GM23248 (cell line): ENCODE measurements at places on chromosomes 6 and 20.

- no peaks in the 10 kb centered on the region for H3K36me3 ChIP-seq
- H3K4me1 ChIP-seq, result 0 out of 2 replicates have a peak, but pooled peaks cover 4% of the 10 kb centered on the region
- no peak overlapping the region for H3K27ac ChIP-seq
Measured at GRCh38 chr20:59576216-59576953, 28.0 kb upstream of the PHACTR3 start.

DNA sequence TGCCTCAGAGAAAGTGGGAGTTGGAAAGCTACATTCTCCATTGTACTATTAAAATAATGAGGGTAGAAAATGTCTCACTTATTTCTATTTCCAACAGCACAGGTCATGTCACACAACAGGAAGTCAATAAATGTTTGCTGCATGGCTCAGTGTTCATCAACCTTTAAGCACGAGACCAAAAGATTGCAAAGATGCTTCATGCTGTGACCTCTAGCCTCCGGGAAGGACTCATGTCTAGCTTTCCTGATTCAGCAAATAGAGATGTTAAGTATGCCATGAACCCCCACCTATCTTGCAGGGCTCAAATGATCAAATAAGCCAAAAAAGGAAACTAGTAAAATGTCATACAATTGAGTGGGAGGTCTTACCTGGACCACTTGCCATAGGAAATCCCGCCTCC, 57.4 kb downstream of the NCOA6 start:
- 0 out of 2 replicates have a peak overlapping the region, but pooled peaks have one; percentile 11 for H3K4me3 ChIP-seq
- H3K27me3 ChIP-seq, result no peaks in the 10 kb centered on the region
- peaks cover 37% of the 10 kb centered on the region for H3K4me1 ChIP-seq
- peak; percentile 83 for DNase-seq
- peaks cover 17% of the 10 kb centered on the region for H3K36me3 ChIP-seq

- H3K27ac ChIP-seq, result no peak overlapping the region
- no peaks in the 10 kb centered on the region for H3K36me3 ChIP-seq
- no peaks in the 10 kb centered on the region for H3K27me3 ChIP-seq
- peaks cover 5% of the 10 kb centered on the region; the same call in 1 of the 2 replicates for H3K4me1 ChIP-seq
Measured at GRCh38 chr6:155472886-155473285, 17.2 kb upstream of the NOX3 start.

- DNase-seq, result no peak
- H3K36me3 ChIP-seq, result no peaks in the 10 kb centered on the region
- H3K27me3 ChIP-seq, result no peaks in the 10 kb centered on the region
- H3K4me1 ChIP-seq, result peaks cover 19% of the 10 kb centered on the region
Measured at GRCh38 chr6:3403238-3404173, 53.3 kb downstream of the SLC22A23 start.

DNA sequence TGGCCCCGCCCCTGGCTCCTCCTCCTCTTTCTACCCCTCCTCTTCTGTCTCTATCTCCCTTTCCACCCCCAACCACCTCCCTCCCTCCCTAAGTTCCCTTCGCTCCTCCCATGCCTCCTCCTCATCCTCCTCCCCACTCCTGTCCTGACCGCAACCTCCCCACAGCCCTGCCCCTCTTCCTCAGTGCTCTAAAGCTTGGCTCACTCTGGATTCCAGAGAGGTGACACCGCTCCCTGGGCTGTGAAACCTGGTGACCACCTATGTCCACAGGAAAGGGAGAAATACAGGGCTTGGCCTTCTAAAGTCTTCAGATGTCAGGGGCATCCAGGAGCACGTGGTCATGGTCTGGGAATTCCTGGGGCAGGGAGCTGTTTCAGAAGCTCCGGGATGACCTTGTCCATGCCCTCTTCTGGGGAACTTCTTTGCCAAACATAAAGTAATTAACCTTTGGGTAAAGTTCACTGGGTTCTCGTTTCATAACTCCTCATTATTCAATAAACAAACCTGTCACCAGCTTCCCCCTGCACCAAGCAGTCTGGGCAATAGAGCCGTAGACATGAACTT, 345 bp upstream of the CST5 start:
- H3K27me3 ChIP-seq, result no peaks in the 10 kb centered on the region
- no peak for DNase-seq
- no peak overlapping the region for H3K4me3 ChIP-seq
- H3K4me1 ChIP-seq, result no peaks in the 10 kb centered on the region

GRCh38 chr20:35610833-35611427, 4.7 kb upstream of the SPAG4 start:
- DNase-seq, result no peak
- no peaks in the 10 kb centered on the region for H3K4me1 ChIP-seq
- H3K27me3 ChIP-seq, result no peaks in the 10 kb centered on the region
- H3K4me3 ChIP-seq, result no peak overlapping the region
- no peaks in the 10 kb centered on the region for H3K36me3 ChIP-seq
- no peak overlapping the region for H3K27ac ChIP-seq

DNA sequence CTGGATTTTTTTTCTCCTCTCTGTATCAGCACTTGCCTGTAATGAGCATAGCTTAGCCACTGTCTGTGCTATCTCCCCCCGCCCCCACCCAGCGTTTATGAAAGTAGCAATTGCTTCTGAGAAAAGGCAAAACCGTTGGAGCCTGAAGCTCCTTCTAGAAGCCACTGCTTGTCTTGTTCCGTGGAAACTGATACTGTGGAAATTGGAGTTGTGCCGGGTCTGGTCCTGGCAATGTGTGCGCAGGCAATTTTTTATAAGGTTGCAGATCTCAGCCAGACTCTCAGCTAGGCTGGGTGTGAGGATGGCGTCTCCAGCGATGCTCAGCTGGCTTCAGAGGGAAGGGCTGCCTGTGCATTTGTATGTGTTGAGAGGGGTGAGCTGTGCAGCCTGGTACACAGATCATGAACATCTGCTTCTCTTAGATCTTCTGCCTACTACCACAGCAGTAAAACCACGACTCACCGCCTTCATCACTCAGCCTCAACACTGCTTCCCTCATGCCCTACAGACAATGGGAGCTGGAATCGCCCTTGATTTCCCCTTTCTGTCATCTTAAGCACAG, 72.4 kb upstream of the GTSF1L start:
- H3K27me3 ChIP-seq, result peaks cover 8% of the 10 kb centered on the region; the same call in 1 of the 2 replicates
- H3K4me3 ChIP-seq, result no peak overlapping the region
- H3K27ac ChIP-seq, result no peak overlapping the region
- peak; percentile 22 for DNase-seq
- no peaks in the 10 kb centered on the region for H3K36me3 ChIP-seq

- no peaks in the 10 kb centered on the region for H3K4me1 ChIP-seq
- no peak for DNase-seq
- H3K27ac ChIP-seq, result no peak overlapping the region
- H3K4me3 ChIP-seq, result no peak overlapping the region
- H3K27me3 ChIP-seq, result no peaks in the 10 kb centered on the region
Measured at GRCh38 chr20:18748987-18749386, 64.6 kb upstream of the SCP2D1 start.

DNA sequence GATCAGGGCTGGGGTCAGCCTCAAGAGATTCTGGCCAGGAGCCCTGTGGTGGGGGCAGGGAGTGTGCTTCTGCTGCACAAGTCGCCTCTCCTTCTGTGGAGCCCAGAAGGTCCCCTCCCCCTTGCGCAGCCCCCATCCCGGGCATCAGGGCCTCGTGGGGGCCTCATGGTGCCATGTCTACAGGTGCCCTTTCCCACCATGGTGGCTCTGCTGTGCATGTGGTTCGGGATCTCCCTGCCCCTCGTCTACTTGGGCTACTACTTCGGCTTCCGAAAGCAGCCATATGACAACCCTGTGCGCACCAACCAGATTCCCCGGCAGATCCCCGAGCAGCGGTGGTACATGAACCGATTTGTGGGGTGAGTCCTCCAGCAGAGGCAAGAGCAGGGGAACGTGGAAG, 48.1 kb downstream of the TM9SF4 start:
- no peak overlapping the region for H3K4me3 ChIP-seq
- no peak overlapping the region for H3K27ac ChIP-seq
- peaks cover 26% of the 10 kb centered on the region; the same call in 1 of the 2 replicates for H3K36me3 ChIP-seq
- H3K4me1 ChIP-seq, result peaks cover 8% of the 10 kb centered on the region; the same call in 1 of the 2 replicates
- DNase-seq, result no peak
- no peaks in the 10 kb centered on the region for H3K27me3 ChIP-seq

DNA sequence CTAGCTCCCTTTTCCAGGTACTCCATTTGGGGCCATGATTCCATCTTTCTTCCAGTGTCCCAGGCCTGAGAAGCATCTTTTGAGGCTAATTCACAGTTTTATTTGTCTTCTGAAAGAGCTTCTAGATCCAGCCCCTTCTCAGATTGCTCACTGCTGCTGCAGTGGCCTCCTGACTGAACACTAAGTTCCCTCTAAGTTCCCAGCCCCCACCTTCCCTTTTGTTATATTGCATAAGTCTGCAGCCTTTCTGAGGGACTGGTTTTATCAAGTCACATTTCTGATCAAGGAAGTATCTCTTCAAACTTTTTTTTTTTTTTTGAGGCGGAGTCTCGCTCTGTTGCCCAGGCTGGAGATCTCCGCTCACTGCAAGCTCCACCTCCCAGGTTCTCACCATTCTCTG, 10.7 kb downstream of the MAPRE1 start:
- no peak overlapping the region for H3K4me3 ChIP-seq
- DNase-seq, result peak; percentile 65
- peaks cover 40% of the 10 kb centered on the region for H3K36me3 ChIP-seq
- H3K4me1 ChIP-seq, result peaks cover 29% of the 10 kb centered on the region
- peak overlapping the region; percentile 81 for H3K27ac ChIP-seq
- H3K27me3 ChIP-seq, result no peaks in the 10 kb centered on the region

DNA sequence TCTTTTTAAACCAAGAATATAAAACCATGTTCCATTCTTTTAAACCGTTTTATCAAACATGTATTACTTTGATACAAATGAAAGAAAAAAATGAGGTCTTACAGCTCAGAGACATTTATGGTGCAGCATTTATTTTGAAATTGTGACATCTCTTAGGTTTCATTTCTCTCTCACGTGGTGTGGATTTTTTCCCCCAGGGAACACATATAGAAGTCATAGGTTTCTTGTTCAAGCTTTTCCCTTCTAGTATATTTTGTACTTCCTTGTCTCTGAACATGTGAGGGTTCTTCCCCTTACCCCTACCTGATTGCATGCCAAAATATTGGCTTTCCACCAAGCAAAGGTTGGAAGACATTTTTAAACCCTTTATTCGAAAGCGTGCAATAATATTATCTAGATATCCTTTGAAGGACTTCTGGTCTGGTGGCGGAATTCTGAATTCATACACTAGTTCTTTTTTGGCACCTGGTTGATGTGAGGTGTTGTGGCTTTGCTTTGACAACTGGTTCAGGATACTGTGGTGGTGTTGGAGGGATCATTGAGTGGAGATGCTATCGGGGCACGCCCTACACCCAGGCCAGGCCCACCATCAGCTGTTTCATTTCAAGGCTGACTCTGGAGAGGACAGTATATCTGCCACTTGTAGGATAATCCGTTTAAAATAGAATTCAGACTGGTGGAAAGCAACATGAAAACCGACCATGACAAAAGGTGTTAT, 5.6 kb upstream of the FAM50B start:
- H3K4me3 ChIP-seq, result peak overlapping the region; percentile 52
- H3K36me3 ChIP-seq, result no peaks in the 10 kb centered on the region
- H3K27ac ChIP-seq, result peak overlapping the region; percentile 81
- H3K4me1 ChIP-seq, result peaks cover 47% of the 10 kb centered on the region
- peak; percentile 50 for DNase-seq

GRCh38 chr20:51494241-51495110, 48.0 kb downstream of the NFATC2 start:
- 0 out of 2 replicates have a peak, but pooled peaks cover 4% of the 10 kb centered on the region for H3K4me1 ChIP-seq
- H3K27me3 ChIP-seq, result peaks cover 7% of the 10 kb centered on the region; the same call in 1 of the 2 replicates
- DNase-seq, result no peak
- H3K36me3 ChIP-seq, result no peaks in the 10 kb centered on the region
- H3K27ac ChIP-seq, result no peak overlapping the region

DNA sequence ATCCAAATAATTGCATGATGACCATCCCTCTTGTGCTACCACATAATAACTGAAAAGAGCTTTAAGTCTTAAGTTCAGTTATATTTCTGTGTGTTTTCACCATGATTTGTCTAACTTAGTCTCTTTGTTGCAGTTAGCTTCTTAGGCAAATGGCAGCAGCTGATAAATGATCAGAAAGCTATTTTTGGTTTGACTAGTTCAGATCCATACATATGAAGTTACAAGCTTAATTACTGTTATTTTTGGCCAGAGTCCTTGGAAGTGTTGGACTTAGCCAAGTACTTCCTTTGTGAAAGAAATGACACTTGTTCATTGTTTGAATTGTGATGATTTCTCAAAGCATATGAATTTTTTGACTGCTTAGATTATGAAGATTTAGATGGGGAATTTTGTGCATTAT, 54.2 kb downstream of the HIVEP1 start:
- no peak for DNase-seq
- H3K27me3 ChIP-seq, result no peaks in the 10 kb centered on the region
- H3K36me3 ChIP-seq, result no peaks in the 10 kb centered on the region

DNA sequence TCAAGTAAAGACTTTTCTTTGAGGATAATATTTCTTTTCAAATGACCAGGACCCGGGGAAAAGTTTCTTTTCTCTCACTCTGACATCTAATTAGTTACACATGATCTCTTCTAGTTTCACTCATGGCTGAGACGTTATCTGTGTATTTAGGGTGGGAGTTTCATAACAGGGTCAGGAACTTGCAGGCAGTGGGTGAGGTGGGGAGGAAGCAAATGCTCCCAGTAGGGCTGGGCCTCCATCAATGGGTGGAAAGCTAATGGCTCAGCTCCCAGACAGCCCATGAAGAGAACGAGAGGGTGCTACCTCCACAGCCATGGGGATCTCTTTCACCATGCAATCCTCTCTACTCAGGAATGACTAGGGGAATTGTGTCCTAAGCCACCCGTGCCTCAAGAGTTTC, 119.3 kb downstream of the F13A1 start:
- DNase-seq, result no peak
- H3K4me1 ChIP-seq, result no peaks in the 10 kb centered on the region
- no peaks in the 10 kb centered on the region for H3K36me3 ChIP-seq
- H3K4me3 ChIP-seq, result no peak overlapping the region
- H3K27me3 ChIP-seq, result no peaks in the 10 kb centered on the region

DNA sequence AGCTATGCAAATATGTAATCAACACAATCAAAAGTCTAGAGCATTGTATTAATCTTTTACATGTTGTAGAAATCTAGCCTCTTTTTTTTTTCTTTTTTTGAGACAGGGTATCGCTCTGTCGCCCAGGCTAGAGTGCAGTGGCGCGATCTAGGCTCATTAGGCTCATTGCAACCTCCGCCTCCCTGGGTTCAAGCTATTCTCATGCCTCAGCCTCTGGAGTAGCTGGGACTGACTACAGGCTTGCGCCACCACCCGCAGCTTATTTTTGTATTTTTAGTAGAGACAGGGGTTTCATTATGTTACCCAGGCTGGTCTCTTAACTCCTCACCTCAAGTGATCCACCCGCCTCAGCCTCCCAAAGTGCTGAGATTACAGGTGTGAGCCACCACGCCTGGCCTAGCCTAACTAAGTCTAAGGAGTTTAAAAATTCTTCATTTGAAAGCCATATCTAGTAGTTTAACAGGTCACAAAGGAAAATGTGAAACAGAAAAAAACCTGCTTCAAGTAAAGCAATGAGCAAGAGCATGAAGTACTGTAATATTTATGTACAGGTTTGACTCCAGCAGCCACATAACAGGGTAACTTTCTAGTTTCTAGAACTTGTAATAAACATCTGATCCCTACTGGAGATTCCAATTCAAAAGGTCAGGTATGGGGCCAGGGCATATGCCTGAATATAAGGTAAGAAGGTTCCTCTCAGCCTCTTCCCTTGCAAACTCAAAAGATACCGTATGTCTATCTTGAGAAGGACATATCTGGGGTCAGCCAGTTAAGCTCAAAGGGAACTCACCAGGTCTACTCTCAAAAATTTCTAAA, 4.4 kb downstream of the CPNE1 start:
- H3K36me3 ChIP-seq, result peaks cover 11% of the 10 kb centered on the region; the same call in 1 of the 2 replicates
- H3K27me3 ChIP-seq, result no peaks in the 10 kb centered on the region
- H3K4me3 ChIP-seq, result peak overlapping the region; percentile 80; the same call in 1 of the 2 replicates
- peak overlapping the region; percentile 28; the same call in 1 of the 2 replicates for H3K27ac ChIP-seq
- DNase-seq, result no peak
- H3K4me1 ChIP-seq, result peaks cover 36% of the 10 kb centered on the region

GRCh38 chr6:111843347-111844147, 29.7 kb downstream of the FYN start:
- no peaks in the 10 kb centered on the region for H3K27me3 ChIP-seq
- no peak for DNase-seq
- peaks cover 13% of the 10 kb centered on the region for H3K4me1 ChIP-seq
